ENCODE measurements at places on chromosomes 1 and 21.

GRCh38 chr21:18468790-18469189, 65.2 kb upstream of the TMPRSS15 start:
- no peak for DNase-seq

DNA sequence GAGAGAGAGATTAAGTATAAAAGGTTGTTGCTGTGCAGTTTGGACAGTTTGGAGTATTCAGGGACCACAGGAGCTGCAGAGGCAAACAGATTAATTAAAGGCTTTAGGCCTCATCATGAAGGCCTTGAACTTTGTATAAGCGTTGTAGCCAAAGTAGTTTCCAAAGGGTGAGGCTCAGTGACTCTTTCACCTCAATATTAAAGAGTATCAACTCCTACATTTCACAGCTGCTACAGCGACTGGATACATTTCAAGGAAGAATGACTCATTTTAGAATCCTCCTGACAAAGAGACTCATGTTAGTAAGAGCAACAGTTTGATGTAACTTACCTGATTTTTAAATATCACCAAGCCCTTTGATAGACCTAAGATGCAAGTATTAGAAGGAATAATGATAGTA, 355.5 kb downstream of the HLX start:
- no peak for DNase-seq

DNA sequence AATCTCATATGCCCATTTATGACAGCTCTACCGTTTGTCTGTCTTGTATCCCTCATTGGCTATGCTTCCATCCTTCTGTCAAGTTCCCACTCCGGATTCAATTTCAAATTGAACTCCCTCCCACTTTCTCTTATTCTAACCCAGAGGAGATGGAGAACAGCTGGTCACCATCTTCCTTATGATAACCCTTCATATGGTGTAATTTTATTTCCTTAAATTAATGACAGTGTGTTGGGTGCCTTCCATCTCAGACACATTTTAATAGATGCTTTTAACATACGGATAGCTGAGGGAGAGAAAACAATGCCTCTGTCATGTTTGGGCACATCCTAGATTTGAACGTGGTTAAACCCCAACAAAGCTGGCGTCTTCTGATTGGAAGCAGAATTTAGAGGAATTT, 103.0 kb upstream of the PLXNA2 start:
- DNase-seq: no peak

- no peak for DNase-seq
These were observed 31.3 kb upstream of the SLC19A1 start for GRCh38 chr21:45573452-45574035.

DNA sequence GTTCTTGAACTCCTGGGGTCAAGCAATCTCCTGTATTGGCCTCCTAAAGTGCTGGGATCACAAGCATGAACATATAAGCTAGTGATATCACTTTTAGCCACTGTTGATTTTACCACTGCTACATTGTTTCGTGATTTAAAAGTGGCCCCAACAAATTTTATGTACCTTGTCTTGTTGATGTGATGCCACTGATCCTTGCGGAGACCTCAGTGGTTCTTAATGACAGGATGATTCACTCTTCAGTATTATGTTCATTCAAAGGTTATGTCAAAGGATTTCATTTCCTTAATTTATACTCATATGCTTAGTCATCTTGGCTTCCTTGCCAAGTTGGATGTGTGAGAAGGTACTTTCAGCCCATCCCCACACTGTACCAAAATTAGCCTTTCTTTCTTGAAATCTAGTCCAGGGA, 12.1 kb downstream of the PRKACB start:
- no peak for DNase-seq

- DNase-seq: no peak
These were observed 16.3 kb downstream of the KIAA0040 start for GRCh38 chr1:175176246-175176645.

GRCh38 chr1:20719871-20720620, 2.2 kb upstream of the KIF17 start:
- no peak for DNase-seq

All from stimulated activated CD4-positive, alpha-beta T cell treated with anti-CD3 and anti-CD28 coated beads, Interleukin-15, amount 100 ng/mL, for 24 hours (primary cell).